ENCODE measurements at places on chromosomes 13 and 19.
A peak's percentile ranks its signal among the peaks of the same experiment; 100 is the strongest.

DNA sequence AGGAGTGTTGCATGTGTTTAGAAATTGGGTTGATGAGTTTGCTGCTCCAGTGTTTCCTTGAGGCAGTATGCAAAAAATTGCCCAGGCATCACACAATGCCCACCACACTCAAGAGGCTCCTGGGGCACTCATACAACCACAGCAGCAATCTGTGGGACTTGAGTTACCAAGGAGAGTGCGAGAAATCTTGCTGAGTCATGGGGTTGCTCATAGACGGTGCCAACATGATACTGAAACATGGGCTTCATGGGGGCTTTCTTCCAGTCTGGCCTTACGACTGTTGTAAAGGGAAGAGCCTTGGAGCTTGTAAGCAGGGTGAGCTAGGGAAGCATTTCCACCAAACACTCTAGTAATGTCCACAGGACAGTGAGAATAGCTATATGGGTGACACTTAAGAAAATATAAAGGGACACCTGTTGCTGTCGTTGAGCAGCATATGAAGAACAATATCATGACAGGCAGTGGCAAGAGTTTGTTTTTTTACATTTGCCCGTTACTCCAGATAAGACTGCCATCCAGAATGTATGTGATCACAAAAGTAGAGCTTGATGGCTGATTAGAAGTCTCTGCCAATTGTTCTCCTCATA is 1237.4 kb downstream of the UQCRFS1 start:
- no peak for DNase-seq

DNA sequence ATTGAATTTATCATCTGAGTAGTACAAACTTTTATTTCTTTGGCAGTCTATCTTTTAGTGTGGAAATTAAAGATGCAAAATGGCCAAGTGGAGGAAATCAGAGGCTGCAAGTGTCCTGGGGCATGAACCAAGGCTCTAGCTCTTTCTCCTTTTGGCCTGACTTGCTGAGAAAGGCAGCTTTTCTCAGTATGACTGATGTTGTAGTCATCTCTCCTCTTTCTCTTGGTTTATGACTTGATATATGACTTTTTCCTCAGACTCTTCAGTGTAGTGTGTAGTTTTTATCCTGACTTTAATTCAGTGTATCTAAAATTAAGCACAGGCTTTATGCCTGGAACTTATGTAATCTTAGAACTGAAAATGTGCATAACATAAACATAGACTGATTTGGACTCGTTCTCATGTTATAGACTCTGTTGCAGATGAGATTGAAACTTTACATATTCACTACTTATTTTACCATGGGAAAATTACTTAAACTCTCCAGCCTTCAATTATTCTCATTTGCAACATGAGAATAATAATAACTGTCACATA is 65.7 kb downstream of the SLITRK5 start:
- no peak for DNase-seq

GRCh38 chr13:98298599-98298998 is 121.5 kb upstream of the RNF113B start:
- no peak for DNase-seq

DNA sequence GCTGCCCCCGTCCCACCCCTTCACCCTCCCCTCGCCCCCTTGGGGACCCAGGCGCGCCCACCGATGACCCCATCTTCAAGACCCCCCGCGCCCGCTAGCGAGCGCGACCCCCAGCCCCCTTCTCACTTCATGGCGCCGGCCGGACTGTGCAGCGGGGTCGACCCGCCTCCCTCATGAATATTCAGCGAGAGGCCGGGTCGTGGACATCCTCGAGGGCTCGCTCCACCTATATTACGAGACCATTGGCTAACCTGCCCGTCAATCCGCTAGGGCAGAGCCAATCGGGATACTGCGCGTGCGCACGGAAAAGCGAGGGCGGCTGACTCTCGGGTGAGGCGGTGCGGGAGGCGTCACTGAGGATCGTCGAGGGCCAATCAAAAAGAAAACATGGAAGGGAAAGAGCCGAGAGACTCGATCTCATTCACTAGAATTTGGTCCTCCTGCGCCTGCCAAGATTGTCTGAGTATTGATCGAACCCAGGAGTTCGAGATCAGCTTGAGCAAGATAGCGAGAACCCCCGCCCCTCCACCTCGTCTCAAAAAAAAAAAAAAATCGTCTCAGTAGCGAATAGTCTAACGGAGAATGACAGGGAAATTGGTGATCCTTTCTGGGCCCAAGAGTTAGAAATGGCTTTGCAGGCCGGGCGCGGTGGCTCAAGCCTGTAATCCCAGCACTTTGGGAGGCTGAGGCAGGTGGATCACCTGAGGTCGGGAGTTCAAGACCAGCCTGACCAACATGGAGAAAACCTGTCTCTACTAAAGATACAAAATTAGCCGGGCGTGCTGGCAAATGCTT is at the start of gene ERCC2:
Gene ERCC2 (minus strand): TSS at position 164 of the 795 bp plus-strand sequence. CDS start 33 bp downstream, at position 131.
- peak; percentile 98 for DNase-seq

GRCh38 chr19:3024870-3025548 is 4.1 kb downstream of the TLE2 start:
- no peak for DNase-seq

- no peak for DNase-seq
These were observed 41.0 kb downstream of the RFX2 start for GRCh38 chr19:6069268-6069791.

DNA sequence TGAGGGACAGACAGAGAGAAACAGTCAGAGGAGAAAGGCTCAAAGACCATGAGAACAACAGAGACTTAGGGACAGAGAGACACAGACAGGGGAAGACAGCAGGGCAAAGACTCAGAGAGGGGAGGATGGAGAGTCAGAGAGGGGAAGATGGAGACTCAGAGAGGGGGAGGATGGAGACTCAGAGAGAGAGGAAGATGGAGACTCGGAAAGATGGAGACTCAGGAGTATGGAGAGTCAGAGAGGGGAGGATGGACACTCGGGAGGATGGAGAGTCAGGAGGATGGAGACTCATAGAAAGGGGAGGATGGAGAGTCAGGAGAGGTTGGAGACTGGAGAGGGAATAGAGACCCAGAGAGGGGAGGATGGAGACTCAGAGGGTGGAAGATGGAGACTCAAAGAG is 689 bp downstream of the SPACA6 start:
- DNase-seq, result no peak

GRCh38 chr19:46898731-46899130 is 37.9 kb downstream of the ARHGAP35 start:
- DNase-seq, result no peak

- DNase-seq, result no peak
These were observed 8.8 kb downstream of the SYDE1 start for GRCh38 chr19:15115762-15116615.

DNA sequence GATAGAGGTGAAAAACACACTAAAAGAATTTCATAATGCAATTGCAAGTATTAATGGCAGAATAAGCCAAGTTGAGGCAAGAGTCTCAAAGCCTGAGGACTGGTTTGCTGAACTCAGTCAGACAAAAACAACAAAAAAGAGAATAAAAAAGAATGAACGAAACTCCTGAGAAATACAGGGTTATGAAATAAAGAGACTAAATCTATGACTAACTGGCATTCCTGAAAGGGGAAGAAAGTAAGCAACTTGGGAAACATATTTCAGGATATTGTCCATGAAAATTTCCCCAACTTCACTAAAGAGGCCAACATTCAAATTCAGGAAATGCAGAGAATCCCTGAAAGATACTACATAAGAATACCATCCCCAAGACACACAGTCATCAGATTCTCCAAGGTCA is 47.8 kb downstream of the UBL3 start:
- DNase-seq, result no peak

Data from thoracic aorta (tissue), 2 donors.